ENCODE measurements at places on chromosomes 4 and X. TPM values are rescaled to one million over a fixed set of nuclear protein-coding genes. Genes with fewer than 3 reads are reported as not detected.

Gene NDNF
- 3.7 TPM for total RNA-seq

DNA sequence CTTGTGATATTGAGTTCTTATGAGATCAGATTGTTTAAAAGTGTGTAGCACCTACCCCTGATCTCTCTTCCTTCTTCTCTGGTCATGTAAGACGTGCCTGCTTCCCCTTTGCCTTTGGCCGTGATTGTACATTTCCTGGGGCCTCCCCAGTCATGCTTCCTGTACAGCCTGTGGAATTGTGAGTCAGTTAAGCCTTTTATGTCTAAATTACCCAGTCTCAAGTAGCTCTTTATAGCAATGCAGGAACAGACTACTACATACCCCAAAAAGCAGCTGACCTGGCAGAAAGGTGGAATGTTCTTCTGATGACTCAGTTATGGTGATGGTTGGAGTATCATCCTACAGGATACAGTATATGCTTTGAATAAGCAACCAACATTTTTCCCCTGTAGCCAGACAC lies 11.4 kb upstream of the MCUB start:
- no peaks in the 10 kb centered on the region for H3K4me1 ChIP-seq
- H3K4me3 ChIP-seq: no peak overlapping the region
- H3K27ac ChIP-seq: no peak overlapping the region
- no peaks in the 10 kb centered on the region for H3K27me3 ChIP-seq

- H3K36me3 ChIP-seq: no peaks in the 10 kb centered on the region
- no peak overlapping the region for H3K4me3 ChIP-seq
- no peaks in the 10 kb centered on the region for H3K27me3 ChIP-seq
- no peak overlapping the region for H3K27ac ChIP-seq
Measured at GRCh38 chr4:173565281-173565680, 35.3 kb upstream of the HAND2 start.

DNA sequence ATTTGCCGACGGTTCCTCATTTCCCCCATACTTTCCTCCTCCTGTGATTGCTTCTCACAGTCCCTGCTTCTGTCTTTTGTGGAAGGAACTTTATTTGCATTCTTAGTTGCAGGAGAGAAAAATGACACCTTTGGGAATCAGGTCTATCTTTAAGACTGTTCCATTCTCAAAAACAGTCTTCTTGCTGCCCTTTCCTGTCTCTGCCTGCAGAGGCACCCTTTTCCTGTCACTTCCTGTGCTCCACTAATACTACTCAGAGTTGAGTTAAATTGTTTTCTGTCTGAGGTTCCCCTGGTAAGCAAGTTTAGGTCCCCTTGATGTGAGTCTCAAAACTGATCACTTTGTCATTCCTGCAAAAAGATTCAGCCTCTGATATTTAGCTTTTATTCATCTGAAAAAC lies 208.8 kb upstream of the CLNK start:
- no peak overlapping the region for H3K4me3 ChIP-seq
- no peak for DNase-seq
- no peaks in the 10 kb centered on the region for H3K36me3 ChIP-seq
- H3K27me3 ChIP-seq: no peaks in the 10 kb centered on the region
- no peak overlapping the region for H3K27ac ChIP-seq

- no peaks in the 10 kb centered on the region for H3K36me3 ChIP-seq
- no peak overlapping the region for H3K4me3 ChIP-seq
- H3K4me1 ChIP-seq: no peaks in the 10 kb centered on the region
Measured at GRCh38 chr4:110824344-110824743, 201.5 kb upstream of the PITX2 start.

- no peak overlapping the region for H3K27ac ChIP-seq
- H3K36me3 ChIP-seq: peaks cover 3% of the 10 kb centered on the region
- H3K4me3 ChIP-seq: no peak overlapping the region
- peaks cover 7% of the 10 kb centered on the region for H3K4me1 ChIP-seq
Measured at GRCh38 chrX:106995678-106996077, 4.3 kb downstream of the MORC4 start.

GRCh38 chrX:6826856-6827255 lies 291.9 kb upstream of the VCX3A start:
- H3K36me3 ChIP-seq: no peaks in the 10 kb centered on the region
- H3K4me3 ChIP-seq: no peak overlapping the region
- H3K4me1 ChIP-seq: no peaks in the 10 kb centered on the region

- no peaks in the 10 kb centered on the region for H3K4me1 ChIP-seq
- DNase-seq: no peak
- H3K4me3 ChIP-seq: no peak overlapping the region
- no peaks in the 10 kb centered on the region for H3K36me3 ChIP-seq
Measured at GRCh38 chr4:102299354-102300107, 45.8 kb downstream of the SLC39A8 start.

Gene PDZD4
- total RNA-seq: 2.0 TPM

Data from suprapubic skin (tissue), 4 donors.